ENCODE measurements at places on chromosomes 5 and 9.
A peak's percentile ranks its signal among the peaks of the same experiment; 100 is the strongest.

DNA sequence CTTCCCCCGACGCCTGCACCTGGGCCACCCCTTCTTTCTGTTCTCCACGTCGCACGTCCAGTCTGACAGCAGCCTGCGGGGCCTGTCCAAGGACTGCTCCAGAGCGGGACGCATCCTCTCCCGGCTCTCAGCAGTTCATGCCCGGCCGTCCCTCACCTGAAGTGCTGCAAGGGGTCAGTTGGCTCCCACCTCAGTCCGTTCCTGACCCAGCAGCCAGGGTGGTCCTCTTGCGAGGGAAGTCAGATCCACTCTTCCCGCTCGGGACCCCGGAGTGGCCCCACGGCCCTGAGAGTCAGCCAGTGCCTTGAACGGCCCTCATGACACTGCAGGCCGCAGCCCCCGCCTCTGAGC, 249.7 kb upstream of the IRX4 start:
- no peak for DNase-seq

- no peak for DNase-seq
These were observed 100.8 kb downstream of the HOMER1 start for GRCh38 chr5:79413112-79413511.

- DNase-seq: no peak
These were observed at the start of gene FST for GRCh38 chr5:53480416-53481158. Gene FST, plus strand, starts transcription at chr5:53480629. Its CDS starts 163 bp downstream, at chr5:53480792.

GRCh38 chr5:54551292-54551691, 33.7 kb downstream of the SNX18 start:
- no peak for DNase-seq

GRCh38 chr5:43401827-43402226, 10.4 kb downstream of the CCL28 start:
- no peak for DNase-seq

- DNase-seq: no peak
These were observed 147.6 kb downstream of the KIAA0825 start for GRCh38 chr5:94470802-94471201.

DNA sequence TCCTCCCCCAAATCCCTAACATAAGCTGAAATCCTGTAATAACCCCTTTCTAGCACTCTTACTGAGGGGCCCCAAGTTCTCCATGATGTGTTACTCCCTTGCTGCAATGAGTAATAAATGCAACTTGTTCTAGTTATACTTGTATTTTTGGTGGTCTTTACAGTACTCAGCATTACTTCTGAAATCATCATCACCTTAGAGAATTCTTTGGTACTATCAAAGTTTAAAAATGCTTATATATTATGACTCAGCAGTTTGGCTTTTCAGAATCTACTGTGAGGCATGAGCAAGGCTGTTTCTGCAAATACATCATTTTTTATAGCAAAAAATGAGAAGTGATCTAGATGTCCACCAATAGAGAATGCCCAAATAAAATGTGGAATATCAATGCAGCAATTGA, 20.7 kb upstream of the ROPN1L start:
- DNase-seq: no peak

GRCh38 chr9:100525563-100525962, 52.3 kb upstream of the CAVIN4 start:
- no peak for DNase-seq

DNA sequence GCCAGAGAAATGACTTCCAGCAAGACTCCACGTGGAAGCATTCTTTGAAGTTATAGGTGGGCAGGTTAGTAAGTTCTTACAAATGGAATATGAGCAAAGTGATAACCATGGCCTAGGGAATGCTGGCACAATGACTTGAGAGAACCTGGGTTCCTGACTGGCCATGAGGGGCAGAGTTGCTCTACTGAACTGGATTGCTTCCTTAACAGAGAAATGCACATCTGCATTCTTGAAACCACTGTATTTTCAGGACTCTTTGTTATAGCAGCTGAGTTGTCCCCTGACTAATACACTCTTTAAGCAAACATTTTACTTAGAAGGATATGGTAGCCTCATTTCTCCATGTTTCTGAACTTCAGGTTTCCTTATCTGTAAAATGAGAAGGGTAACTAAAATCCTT, 108.3 kb upstream of the GNA14 start:
- no peak for DNase-seq

GRCh38 chr9:125593581-125594222, 113.3 kb downstream of the MAPKAP1 start:
- no peak for DNase-seq

- no peak for DNase-seq
These were observed 336.9 kb upstream of the PDE4D start for GRCh38 chr5:60230456-60230855.

DNA sequence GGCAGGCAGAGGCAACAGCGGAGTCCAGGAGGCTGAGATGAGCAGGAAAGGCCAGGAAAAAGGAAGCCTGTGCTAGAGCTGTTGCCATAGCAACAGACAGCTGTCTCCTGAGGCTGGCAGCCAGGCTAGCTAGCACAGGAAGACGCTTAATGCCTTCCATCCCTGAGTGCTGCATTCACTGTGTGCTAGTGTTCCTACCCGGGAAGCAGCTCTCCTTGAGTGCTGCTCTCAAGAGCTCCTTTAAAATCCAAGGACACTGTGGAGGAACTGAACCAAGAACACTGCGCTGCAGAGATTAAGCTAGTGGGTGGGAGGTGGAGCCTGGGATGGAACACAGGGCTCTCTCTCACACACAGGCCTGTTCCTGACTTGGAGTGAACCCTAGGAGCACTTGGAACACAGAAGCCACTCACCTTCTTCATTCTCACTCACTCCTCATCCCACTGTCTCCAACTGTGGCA, 53.5 kb upstream of the IL7R start:
- DNase-seq: peak; percentile 49

DNA sequence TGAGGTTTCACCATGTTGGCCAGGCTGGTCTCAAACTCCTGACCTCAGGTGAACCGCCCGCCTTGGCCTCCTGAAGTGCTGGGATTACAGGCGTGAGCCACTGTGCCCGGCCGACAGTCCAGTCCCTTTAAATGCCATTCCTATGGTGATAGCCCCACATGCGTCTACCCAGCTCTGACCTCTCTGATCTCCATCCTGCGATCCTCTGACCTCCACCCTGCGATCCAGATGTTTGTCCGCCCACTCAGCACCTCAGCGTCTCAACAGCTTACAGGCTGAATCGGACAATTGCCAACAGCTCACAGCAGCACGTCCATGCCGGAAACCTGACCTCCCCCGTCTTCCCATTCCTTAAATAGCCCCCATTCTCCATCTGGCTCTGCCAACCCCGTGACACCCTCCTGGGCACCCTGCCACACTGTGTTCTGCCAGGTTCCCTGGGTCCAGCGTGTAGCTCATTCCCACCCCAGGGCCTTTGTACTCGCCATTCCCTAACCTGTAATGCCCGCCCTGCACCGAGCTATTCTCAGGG, 44.0 kb upstream of the RNU6ATAC start:
- no peak for DNase-seq

DNA sequence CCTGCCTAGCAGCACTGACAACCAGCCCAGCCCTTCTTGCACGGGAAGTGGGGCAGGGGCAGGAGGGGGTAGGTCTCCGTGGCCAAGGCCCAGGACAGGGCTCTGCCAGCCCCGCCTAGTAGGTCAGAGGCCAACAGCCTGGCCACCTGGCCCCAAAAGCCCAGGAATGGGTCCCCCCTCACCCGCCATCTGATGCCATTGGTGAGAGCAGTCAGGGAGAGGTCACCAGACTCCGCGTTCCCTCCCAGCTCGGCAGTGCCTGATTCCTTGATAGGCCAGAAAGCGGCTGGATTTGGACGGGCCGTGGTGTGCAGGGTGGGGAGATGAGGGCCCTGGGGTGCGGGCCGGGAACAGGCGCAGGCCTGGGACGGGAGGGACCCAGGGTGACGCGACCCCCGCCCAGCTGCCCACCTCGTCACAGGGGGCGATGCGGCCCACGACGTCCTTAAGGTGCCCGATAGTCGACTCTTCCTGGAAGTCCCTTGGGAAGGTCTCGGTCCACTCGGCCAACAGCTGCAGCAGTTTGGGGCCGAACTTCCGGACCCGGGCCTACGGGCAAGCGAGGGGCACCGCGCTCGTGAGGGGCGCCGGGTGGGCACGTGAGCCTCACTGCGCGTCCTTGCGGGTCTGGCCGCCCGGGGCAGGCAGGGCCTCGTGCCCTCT, 64.5 kb upstream of the RNF130 start:
- no peak for DNase-seq

- no peak for DNase-seq
These were observed 26.8 kb upstream of the ELOVL7 start for GRCh38 chr5:60870857-60871256.

GRCh38 chr9:131239161-131239975, 36.9 kb downstream of the FAM78A start:
- no peak for DNase-seq

GRCh38 chr5:180593446-180594206, 2.3 kb upstream of the SCGB3A1 start:
- DNase-seq: no peak

DNA sequence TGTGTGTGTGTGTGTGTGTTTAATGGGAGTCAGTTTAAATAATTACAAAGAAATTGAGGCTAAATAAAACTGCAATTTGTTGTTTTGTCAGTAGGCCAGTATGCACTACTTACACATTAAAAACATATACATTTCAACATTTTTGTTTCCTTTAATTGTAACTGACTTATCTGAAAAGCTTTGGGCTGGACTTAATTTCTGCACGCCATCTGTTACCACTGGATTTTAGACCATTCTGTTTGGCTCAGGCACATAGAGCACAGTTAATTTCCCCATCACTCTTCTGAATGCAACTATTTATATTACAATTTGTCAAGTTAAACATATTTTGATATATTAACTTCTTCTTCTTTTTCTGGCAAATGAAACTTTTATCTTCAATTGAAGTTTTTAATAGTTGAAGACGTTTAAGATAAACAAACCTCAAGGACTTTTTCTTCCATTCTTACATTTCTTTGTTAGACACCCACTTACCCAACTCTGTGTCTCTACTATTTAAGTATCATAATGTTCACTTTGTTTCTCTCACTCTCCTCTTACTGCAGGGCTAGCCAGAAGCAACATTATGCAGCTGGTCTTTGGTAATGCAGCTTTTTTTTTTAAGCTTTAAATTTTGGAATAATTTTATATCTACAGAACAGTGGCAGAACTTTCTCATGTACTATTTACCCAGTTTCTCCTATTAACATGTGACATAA, 253.4 kb upstream of the ANKH start:
- no peak for DNase-seq

GRCh38 chr5:117539692-117540091, 965.1 kb upstream of the SEMA6A start:
- DNase-seq: no peak

DNA sequence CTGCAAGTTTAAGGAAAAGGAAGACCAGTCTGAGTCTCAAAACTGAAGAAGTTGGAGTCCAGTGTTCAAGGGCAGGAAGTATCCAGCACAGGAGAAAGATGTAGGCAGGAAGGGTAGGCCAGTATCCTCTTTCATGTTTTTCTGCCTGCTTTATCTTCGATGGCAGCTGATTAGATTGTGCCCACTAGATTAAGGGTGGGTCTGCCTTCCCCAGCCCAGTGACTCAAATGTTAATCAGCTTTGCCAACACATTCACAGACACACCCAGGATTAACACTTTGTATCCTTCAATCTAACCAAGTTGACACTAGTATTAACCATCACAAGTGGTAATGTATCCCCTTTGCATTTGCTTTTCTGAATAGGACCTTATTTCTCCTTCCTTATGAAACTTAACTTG, 535.9 kb upstream of the FTMT start:
- DNase-seq: no peak

- DNase-seq: no peak
These were observed 1149.0 kb downstream of the EFNA5 start for GRCh38 chr5:106521701-106522100.

- no peak for DNase-seq
These were observed 813 bp upstream of the SLU7 start for GRCh38 chr5:160419458-160420330.

DNA sequence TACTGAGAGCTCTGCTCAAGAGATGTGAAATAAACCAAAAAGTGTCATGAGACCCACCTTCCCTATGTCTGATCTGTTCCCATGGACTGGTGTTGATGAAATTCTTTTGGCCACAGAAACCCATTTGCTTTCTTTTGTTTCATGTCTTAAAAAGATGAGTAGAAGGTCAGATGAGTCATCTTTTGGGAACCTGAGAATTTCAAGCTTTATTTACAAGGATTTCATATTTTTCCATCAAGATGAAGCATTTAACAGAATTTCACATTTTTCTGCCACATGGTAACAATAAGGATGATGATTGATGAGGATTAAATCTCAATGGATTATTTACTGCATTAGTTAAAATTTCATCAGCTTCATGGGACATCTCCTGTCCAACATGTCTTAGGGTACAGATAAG, 337.8 kb downstream of the DEPDC1B start:
- no peak for DNase-seq

- no peak for DNase-seq
These were observed 425 bp upstream of the EGFL7 start for GRCh38 chr9:136662326-136662655.

GRCh38 chr9:132923346-132923902, 21.0 kb downstream of the TSC1 start:
- DNase-seq: no peak

GRCh38 chr9:131045300-131046092, 36.5 kb downstream of the LAMC3 start:
- peak; percentile 3 for DNase-seq

- no peak for DNase-seq
These were observed 91.9 kb downstream of the TMEM215 start for GRCh38 chr9:32875242-32875641.

DNA sequence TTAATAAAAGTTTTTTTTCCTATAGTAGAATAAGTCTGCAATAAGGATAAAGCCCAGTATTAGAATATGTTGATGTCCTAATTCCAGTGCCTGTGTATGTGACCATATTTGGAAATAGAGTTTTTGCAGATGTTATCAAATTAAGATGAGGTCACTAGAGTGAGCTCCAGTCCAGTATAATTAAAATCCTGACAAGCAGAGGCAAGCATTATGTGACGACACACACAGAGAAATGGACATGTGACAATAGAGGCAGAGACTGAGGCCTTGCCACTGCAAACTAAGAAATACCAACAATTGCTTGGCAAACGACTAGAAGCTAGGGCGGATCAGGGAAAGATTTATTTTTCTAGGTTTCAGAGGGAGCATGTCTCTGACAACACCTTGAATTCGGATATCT, 216.4 kb upstream of the CYLC2 start:
- DNase-seq: no peak

All from CD4-positive, alpha-beta T cell treated with Interleukin-17A for 1 hour (primary cell).